ENCODE measurements at places on chromosomes 2 and 18.

DNA sequence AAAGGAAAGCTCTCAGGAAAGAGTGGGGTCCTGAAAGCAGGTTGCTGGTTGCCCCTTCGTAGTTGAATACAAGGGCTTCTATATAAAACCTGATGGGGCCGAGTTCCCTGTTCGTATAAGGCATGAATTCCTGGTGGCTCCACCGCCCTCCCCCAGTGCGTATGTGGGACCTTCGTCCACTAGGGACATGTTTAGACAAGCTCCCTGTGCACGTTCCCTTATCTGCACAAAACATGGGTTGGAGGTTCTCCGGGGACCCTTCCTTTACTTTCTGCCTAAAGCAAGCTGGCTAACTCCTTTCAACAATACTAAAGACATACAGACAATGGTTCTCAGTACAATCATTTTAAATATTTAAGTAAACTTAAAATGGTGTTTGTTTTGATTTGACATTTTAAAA lies 8.0 kb downstream of the CLUL1 start:
- DNase-seq = no peak

GRCh38 chr2:17355608-17356329 lies 162.5 kb downstream of the RAD51AP2 start:
- DNase-seq = no peak

- no peak for DNase-seq
These were observed 133.9 kb upstream of the GCFC2 start for GRCh38 chr2:75844651-75845050.

DNA sequence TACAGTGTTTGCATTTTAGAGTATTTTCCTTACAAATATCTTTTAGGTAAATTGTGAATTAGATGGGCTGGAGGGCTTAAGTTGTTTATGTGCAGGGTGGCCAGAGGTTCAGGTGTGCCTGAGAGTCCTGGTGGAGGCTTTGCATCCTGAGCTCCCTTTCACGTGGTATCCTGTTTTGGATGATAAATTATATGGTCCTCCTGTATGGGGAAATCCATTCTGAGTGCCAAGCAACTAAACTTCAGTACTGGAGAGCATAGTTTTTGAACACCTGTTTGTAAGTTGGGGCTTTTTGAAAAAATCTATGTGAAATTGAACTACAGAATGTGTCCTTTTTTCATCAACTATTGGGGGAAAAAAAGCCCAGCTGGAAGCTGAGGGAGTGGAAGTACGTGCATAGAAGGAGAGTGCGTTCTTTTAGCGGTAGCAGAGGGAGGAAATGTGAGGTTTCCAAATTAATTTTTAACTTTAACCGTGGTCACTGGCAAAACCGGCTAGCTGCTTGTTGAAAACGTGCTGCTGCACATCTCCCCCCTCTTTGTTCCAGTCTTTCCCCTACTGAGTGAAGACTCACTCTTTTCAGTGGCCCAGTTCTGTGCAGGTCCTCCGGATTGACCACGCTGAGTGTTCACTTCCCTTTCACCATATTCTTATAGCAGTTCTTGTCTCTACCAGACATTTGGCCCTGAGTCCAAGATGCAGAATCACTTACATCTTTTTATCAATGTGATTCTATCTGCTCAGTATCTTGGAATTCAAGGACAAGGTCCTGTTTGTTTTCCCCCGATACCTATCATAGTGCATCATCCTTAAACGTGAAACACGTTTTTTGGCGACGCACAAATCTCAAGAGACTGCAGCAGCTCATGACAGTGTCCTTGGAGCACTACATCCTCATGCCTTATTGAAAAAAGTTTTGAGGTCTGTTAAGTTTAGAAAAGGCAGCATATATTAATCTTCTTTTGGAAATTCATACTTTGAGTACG lies 15.3 kb downstream of the CNOT11 start:
- no peak for DNase-seq

GRCh38 chr18:3321133-3321812 lies 59.3 kb downstream of the MYL12B start:
- no peak for DNase-seq

- DNase-seq = no peak
These were observed 33.1 kb downstream of the STK25 start for GRCh38 chr2:241475267-241475666.

- DNase-seq = no peak
These were observed 20.8 kb downstream of the KIF1A start for GRCh38 chr2:240799033-240799820.

- DNase-seq = no peak
These were observed 107.2 kb downstream of the ZEB2 start for GRCh38 chr2:144412709-144413108.

- no peak for DNase-seq
These were observed 28.9 kb downstream of the RAB31 start for GRCh38 chr18:9737006-9737405.

DNA sequence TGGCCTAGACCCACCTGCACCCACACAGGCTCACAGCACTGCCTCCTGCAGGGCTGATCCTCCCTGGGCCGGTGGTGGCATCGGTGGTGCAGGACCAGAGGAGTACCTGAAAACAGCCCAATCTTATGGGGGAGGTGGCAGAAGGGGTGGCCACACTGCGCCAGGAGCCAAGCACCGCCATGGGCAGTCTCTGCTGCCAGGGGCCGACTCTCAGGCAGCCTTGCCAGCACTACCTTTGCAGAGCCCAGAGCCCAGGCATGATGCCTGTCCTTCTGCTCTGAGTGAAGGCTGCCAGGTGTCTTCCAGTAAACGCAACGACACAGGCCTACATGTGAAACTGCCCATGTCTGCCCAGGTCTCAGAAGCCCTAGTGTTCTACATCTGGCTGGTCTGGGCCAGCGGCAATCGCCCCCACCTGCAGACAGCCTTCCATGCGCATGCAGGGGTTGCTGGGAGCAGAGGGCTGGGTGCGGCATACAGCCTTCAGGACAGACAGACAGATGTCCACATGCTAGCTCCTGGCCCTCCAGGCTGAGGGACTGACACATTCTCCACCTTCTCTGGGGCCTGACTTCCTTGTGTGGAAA lies 6.8 kb downstream of the HS6ST1 start:
- peak; percentile 28 for DNase-seq

- DNase-seq = no peak
These were observed 147.6 kb upstream of the CCDC68 start for GRCh38 chr18:55106906-55107305.

DNA sequence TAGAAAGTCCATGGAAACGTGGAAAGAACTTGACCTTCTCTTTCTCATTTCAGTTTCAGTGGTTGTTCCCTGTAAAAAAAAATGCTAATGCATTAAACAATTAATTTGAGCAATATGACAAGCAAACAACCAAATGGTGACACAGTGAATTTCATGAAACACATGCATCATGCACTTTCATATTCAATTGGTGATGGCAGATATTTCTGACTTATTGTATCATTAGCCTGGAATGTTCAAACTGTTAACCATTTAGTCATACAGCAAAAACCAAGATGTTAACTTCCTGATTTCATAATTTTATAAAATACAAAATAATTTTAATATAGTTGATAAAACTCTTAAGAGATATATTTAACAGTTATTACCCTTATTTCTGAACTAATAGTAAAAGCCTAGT lies 85.5 kb downstream of the SCN1A start:
- DNase-seq = no peak

DNA sequence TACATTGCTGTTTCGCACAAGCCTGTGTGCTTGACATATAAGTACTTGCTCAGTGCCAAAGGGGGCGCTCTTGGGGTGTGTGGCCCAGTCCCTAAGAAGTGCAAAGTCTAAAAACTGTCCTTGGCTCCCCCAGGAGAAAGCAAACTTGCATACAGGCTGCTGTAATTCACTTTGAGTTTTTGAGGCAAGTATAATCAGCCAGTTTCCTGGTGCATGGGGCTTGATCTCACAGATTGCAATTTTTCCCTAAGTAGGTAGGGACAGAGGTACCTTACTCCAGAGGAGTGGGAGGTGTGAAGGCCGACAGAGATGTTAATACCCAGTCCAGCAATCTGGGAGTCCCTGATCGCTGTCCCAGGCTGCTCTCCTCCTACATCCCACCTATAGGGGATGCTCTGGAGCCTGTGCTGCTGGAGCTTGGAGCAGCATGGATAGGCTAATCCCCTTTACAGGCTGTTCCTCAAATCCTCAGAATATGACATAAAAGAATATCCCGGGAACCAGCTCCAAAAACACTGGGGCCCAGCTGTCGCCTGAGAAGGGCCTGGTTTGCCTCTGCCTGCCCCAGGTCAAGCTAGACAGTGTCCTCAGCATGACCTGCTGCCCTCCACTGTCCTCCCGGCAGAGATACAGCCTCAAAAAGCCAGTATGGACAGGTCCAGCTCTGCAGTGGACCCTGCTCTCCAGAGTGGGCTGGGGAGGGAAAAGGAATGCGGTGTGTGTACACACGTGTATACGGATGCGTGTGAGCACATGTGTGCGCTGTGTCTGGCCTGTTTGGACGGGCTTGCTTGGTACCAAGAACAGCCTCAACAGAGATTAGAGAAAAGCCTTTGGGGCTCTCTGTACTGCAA lies 136.5 kb upstream of the HAAO start:
- DNase-seq = no peak

- no peak for DNase-seq
These were observed 23.9 kb downstream of the DCC start for GRCh38 chr18:52363861-52364260.

DNA sequence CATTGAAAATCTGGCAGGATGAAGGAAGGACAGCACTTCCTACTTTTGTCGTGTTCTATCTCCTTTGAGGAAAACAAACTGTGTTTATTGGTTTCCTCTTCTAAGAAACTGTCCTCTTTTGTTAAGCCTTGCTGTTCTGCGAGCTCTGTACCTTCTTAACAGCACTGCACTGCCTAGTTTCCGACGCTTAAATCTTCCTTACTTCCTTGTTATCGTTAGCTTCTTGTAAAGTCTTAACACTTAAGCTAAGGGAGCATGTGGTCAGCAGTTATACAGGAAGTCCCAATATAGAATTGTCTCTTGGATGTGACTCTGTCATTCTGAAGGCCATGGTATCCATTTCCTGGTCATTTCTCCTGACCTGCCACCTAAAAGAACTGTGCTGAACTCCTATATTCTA lies 552.8 kb upstream of the NRP2 start:
- no peak for DNase-seq

DNA sequence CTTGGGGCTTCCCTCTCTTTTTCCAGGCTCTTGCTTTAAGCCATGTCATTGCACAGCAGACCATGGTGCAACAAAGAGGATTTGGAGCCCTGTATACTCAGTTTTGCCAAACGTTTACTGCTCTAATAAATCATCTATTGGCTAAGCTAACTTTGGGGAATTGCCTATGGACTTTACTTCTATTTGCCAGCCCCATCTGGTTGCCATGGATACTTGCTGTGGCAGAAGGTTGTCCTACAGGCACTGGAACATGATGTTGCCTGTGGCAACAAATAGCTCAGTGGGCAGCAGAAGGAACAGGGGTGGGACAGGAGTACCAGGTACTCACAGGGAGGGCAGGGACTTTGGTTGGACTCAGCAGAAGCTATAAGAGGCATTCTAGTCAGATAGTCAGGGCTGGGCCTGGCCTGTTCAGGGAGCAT lies 129.7 kb downstream of the CCDC85A start:
- no peak for DNase-seq

DNA sequence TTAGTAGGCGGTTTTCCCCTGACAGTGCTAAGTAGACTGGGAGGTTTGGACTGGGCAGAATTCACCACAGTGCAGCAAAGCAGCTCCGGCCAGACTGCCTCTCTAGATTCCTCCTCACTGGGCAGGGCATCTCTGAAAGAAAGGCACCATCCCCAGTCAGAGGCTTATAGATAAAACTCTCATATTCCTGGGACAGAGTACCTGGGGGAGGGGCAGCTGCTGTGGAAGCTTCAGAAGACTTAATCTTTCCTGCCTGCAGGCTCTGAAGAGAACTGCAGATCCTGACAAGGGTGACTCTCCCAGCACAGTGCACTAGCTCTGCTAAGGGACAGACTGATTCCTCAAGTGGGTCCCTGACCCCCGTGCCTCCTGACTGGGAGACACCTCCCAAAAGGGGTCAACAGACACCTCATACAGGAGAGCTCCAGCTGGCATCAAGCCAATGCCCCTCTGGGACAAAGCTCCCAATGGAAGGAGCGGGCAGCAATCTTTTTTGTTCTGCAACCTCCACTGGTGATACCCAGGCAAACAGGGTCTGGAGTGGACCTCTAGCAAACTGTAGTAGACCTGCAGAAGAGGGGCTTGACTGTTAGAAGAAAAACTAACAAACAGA lies 266.8 kb upstream of the CRIM1 start:
- no peak for DNase-seq

DNA sequence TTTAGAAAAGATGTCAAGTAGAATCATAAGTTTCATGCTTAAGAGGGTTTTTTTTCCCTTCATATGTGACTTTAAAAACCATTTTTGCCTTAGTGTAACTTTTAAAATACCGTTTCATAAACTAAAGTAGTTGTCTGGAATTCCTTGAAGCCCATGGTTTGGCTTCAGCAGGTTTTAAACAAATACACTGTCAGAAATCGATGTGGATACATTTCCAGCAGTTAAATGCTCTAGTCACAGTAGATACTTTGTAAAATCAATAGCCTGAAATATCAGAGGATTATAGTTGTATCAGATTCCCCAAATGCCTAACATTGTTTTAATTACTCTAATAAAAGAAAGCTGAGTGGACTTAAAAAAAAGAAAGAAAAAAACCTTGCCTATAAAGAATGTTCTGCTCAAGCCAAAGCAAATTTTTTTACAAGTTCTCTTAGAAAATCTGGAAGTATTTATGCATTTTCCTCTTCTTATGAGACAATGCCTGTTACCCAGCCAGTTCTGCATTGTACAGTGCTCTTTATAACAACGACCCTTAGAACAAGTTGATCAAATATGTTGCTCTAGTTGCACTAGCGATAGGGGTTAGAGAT lies 260.5 kb downstream of the LTBP1 start:
- DNase-seq = no peak

DNA sequence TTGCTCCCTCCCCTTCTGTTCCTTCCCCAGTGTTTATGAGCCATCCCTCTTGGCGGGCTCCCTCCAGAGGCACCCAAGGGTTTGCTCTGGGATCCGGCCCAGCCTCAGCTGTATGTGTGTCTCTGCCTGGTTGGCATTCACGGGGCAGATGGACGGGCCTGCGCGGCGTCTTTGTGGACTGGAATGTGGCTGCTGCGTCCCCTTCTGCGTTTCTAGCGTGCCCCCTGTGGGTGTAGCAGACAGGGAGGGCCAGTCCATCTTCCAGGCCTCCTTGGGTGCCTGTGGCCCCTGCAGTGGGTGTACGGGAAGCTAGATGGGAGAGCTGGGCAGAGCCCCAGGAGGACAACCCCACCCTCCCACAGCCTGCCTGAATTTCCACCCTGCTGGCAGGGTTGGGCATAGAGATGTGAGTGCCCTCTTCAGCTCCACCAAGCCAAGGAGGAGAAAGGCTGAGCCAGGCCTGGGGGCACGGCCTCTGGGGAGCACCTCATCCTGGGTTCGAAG lies 15.7 kb downstream of the GPC1 start:
- no peak for DNase-seq

All from NCI-H510A treated with DMSO at 0.1 percent for 48 hours (cell line).